ENCODE measurements at places on chromosomes 16 and 17.

- no peak for DNase-seq
Measured at GRCh38 chr16:86884390-86884650, 306.0 kb downstream of the FOXL1 start.

DNA sequence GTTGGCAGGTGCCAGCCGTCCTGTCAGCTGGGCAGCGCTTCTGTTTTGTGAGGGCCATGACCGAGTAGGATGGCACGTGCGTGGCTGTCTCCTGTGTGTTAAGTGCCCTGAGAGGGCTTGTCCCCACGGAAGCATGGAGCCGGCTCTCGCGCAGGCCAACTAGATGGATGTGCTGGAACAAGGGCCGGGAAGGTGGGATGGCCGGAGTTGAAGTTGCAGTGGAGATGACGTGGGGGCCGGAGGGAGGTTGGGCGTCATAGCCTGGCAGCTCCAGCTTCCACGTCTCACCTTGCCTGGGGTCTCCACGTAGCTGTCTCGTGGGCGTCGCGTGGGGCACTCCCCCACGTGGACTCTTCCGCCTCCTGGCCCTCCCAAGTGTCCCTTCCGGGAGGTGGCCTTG is 27.7 kb downstream of the TBCD start:
- no peak for DNase-seq

GRCh38 chr17:51287412-51287811 is 27.1 kb downstream of the UTP18 start:
- DNase-seq = no peak

- no peak for DNase-seq
Measured at GRCh38 chr16:85138073-85138824, 26.0 kb upstream of the CIBAR2 start.

GRCh38 chr17:8225813-8226535 is 15.6 kb upstream of the AURKB start:
- DNase-seq = peak; percentile 23

- DNase-seq = no peak
Measured at GRCh38 chr17:57391076-57391825, 134.9 kb downstream of the MSI2 start.

GRCh38 chr17:2336852-2337543 is at the start of gene SGSM2:
Gene SGSM2, plus strand, starts transcription at chr17:2337501. Its CDS starts 188 bp downstream, at chr17:2337689.
- peak; percentile 66 for DNase-seq
